Activated T-cell treated with anti-CD3 and anti-CD28 coated beads for 48 hours (primary cell): ENCODE measurements at places on chromosomes 6 and 20.

DNA sequence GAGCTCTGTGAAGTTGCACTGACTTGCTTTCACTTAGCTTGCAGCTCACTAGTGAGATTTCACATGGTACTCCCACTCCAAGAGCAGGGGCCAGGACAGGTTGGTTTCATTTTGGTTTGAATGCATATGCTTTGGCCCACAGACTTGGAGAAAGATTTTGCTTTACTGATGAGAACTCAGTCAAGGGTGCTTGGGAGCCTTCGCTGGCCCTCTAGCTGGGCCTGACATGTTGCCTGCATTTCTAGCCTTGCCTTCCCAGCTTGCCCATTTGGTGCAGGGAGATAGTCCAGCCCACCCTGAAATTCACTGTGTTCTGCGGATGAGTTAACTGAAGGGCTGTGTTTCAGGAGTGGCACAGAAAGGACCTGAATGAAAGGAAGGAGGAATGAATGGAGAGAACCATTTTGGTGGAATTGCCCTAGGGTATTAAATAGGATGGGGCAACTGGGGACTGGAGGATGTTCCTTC, 1.9 kb downstream of the SGK1 start:
- no peak for DNase-seq

DNA sequence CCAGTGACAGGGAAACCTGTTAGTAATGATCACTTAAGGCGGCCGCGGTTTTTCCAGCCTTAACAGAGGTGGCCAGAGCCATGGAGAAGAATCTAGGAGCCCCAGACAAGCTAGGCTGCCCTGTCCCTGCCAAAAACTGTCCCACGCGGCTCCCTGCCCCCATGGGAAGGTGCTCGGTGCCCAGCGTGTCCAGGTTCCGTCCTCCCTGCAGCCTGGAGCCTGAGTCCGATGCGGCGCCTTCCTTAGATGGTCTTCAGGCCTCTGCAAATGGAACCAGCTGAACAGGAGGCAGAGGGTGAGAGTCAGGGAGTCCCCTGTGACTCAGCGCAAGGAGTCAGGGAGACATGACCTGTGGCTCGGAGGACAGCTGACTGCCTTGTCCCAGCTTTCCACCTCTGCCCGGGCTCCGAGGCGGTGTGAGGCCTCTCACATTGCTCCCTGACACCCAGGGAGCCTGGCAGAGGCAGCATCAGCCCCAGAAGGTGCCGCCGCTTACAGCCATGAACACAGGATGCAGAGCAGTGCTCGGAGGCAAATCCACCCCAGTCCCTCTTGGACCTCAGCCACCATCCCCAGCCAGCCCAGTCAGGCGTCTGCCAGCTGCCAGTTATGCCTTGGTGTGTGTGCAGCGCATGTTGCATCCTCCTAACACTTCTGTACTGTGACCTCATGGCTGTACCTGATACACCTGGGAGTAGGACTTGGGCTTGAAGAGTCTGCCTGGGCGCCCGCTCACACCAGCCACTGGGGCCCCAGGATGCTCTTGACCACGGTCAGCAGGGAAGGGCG, 377.7 kb downstream of the CDH4 start:
- DNase-seq, result no peak

DNA sequence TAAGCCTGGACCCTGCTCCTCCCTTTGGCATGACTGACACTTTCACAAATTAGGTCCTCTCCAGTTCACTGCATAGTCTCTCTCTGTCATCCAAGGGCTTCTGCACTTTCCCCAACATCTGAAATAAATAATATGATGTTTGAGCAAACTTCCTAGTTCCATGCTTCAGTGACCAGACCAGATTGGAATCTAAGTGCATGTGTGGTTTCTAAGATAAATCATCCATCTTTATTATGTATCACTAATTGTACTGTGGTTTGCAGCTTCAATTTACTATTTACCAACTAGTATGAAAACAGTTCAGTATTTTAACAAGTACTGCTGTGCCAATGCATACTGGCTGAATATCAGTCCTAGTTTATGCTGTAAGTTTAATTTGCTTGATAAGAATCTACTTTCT, 18.7 kb downstream of the SESN1 start:
- DNase-seq, result no peak

- DNase-seq, result no peak
Observed at GRCh38 chr6:119610754-119611153, 261.2 kb upstream of the MAN1A1 start.

- no peak for DNase-seq
Observed at GRCh38 chr20:6116758-6117157, 6.1 kb downstream of the FERMT1 start.

GRCh38 chr20:36104244-36104643, 50.3 kb upstream of the EPB41L1 start:
- DNase-seq, result no peak

DNA sequence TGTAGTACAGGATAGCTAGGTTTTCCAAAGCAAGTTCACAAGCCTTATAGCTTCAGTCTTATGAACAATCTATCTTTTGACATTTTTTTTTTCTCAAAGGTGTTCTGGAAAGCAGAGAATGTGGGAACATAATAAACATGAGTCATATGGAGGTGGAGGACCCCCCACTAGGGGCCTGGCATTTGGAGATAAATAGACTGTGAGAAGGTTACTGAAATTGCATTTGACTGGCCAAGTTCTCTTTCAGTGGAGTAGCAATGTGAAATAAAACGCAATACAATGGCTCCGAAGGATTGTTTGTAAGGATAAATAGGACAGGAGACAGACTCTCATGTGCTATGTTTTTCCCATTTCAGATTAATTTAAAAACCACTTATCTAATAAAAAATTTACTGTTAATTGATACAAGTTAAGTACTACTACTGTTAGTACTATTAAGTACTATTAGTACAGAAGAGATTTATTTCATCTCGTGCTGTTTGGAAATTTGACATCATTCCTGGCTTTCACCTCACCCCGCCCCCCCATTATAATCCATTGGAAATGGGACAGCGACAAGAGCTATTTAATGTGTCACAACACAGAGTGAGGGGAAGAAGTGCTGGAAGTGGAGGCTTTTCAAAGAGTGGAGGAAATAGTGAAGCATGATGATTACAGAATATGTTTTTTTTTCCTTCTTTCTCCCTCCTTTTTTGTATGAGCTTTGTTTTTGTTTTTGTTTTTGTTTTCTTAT, 122.6 kb upstream of the ID4 start:
- DNase-seq, result no peak

DNA sequence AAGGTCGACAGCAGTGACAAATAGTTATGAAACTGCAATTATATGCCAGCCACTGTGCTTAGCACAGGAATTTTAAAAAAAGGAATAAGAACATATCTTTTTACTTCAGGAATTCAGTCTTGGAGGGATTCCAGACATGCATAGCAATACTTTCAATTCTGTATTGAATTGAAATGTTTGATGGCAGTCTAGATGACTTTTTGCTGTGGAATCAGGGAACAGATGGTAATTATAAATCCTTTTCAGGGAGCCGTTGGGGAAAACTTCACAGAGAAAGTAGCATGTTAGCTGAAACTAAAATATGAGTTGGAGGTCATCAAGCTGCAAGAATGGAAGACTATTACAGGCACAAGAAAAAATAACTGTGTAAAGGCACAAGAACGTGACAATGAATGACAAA, 74.8 kb downstream of the IMPG1 start:
- DNase-seq, result no peak
